Esophagus mucosa (tissue), 1 donor: ENCODE measurements at places on chromosomes 3 and 15. TPM values are rescaled to one million over a fixed set of nuclear protein-coding genes. Genes with fewer than 3 reads are reported as not detected.
A peak's percentile ranks its signal among the peaks of the same experiment; 100 is the strongest.

DNA sequence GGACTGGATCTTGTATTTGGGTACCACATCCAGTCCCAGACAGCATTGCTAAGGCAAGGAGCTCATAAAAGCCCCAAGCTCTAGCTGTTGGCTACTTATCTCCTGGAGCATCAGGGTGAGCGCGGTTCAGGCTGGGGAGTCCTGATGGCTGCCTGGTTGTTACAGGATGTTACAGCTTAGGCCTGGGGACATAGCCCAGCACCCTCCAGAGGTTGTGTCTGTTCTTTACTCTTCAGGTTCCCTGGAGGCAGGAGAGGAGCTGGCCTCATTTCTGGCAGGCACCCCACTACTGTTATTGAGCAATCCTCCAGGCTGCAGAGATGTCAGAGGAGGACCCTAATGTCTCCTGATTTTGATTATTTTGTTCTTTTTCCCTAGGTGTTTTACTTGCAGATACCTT, 26.6 kb downstream of the APBA2 start:
- ATAC-seq: no peak

The GALNT15 gene
- total RNA-seq: 1.8 TPM

- no peak for ATAC-seq
These were observed 123.7 kb downstream of the ASB7 start for GRCh38 chr15:100726070-100726420.

GRCh38 chr3:40120806-40121205, 188.7 kb upstream of the EIF1B start:
- peak; percentile 92 for ATAC-seq

GRCh38 chr15:50916400-50916799, 7.9 kb downstream of the AP4E1 start:
- no peak for ATAC-seq

The GABRG3 gene
- total RNA-seq: not detected
